ENCODE measurements at places on chromosomes 1 and 21.

- no peak for DNase-seq
Observed at GRCh38 chr1:147626739-147627138, 43.6 kb downstream of the ACP6 start.

DNA sequence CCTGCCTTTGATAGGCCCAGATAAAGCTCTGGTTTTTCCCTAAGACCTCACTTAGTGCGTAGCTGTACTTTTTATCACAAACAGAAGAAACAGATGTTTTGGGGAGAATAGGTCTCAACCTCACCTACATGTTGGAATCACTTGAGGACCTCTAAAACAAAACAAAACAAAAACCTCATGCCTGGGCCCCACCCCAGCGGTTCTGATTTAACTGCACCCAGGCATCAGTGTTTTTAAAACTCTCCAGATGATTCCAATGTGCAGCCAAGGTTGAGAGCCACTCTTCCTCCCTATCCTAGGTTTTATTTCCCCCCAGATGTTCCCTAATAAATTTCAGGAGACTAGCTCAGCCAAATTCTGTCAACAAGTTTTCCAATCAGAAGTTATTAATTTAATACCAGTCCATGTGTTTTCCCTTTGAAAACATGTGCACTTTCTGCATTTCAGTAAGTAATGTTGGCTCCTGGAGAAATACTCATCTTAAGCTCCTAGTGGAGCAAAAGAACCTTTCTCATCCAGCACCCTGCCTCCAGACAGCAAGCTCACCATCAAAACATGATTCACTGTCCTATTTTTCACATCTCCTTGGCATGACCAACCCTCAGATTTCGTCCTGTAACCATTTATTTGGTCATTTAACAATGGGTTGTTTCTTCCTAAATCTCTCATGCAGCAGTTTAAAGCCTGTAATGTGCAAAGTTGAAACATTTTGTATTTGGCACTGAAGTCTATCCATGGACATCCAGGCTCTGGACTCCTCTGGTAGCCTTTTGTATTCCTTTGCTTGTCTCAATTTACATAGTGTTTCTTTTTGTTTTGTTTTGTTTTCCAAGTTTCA lies 27.5 kb downstream of the LRRC8C start:
- no peak for DNase-seq

- DNase-seq = no peak
Observed at GRCh38 chr1:147622731-147623130, 47.6 kb downstream of the ACP6 start.

DNA sequence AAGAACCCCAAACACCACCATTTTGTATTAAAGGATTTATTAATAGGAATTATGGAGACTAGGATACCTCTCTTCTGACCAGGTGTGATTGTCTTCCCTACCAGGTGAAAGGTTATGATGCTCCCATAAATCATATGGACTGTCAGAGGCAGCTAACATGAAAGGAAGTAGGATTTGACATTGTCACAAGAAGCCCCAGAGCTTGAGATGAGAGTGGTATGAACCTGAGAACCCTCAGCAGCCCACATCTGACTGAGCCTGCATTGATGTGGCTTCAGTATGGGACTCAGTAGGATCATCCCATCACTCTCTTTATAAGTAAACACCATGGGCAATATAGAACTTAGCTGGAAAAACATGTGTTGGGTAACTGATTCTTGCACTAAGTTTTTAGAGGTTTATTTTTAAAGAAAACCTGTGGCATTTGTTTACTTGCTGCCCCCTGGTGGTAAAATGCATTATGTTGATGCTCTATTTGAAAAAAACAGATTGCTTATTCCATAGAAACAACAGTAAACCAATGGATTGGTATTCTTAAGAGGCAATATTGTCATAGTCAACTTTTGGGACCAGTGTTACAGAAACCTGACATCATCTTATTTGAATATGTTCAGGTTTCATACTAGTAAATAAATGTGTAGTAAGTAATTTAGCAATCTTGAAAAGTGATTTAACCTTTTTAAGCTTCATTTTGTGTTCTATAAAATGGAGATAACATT lies 16.6 kb upstream of the CACYBP start:
- no peak for DNase-seq

- DNase-seq = no peak
Observed at GRCh38 chr1:212774584-212774983, 17.0 kb downstream of the NSL1 start.

GRCh38 chr1:185291159-185291558 lies 25.9 kb downstream of the IVNS1ABP start:
- no peak for DNase-seq

DNA sequence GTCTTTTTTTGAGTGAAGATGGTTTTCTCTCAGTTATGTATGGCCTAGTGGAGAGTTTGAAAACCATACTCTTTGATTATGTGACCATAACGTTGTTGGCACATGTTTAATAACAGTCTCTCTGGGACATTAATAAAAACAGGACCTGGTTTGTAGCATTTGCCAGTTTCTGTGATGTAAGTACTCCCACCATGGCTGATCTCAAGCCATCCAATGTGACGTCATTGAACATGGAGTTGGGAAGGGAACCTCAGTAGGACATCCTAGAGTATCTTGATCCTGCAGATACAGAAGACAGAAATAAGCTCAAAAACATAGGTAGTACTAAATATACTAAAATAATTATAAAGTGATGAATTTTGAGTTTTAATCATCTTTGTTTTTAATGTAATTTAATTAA lies 107.0 kb downstream of the ACTL8 start:
- no peak for DNase-seq

DNA sequence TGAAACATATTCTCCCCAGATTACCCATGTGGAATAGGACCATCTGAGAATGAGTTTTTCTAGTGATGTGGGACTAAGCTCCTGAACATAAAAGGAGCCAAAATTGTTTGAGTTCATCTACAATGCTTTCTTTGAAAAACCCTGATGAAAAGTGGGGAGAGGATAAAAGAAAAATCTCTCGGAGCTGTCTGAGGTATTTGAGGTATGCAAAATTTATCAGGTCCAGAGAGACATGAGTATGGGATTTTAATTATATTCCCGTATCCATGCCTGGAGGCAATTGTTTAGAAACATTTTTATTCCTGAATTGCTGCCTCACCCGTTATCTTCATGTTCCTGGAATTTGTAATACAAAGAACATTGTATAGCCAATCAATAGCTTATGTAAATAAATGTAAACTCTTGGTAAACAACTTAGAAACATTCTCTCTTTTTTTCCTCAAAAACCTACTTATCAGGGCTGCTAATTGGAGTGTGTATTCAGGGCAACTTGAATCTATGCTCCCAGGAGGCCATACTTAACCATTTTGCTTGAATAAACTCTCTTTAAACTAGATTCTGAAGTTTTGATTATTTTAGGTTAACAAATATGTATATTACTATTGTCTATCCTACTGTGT lies 109.3 kb upstream of the OLFM3 start:
- DNase-seq = no peak

GRCh38 chr1:16982902-16983301 lies 2.5 kb upstream of the MFAP2 start:
- DNase-seq = no peak

- no peak for DNase-seq
Observed at GRCh38 chr1:16050328-16050727, 6.7 kb downstream of the CLCNKB start.

DNA sequence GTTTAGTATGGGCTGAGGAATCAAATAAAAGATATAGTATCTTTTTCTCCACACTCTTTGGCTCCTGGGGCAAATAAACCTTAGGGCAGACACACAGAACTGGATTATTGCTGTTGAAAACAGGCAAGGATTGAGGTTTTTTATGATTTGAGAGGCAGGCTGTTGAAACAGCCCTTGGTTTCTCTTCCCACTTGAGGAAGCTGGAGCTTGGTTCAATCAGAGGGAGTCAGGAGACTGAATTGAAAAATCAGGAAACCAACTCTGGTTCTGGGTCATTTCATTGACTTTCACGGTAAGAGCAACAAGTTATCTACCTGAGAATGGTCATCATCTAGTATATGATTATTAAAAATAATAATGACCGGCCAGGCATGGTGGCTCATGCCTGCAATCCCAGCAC lies 108.4 kb downstream of the CNIH3 start:
- no peak for DNase-seq

DNA sequence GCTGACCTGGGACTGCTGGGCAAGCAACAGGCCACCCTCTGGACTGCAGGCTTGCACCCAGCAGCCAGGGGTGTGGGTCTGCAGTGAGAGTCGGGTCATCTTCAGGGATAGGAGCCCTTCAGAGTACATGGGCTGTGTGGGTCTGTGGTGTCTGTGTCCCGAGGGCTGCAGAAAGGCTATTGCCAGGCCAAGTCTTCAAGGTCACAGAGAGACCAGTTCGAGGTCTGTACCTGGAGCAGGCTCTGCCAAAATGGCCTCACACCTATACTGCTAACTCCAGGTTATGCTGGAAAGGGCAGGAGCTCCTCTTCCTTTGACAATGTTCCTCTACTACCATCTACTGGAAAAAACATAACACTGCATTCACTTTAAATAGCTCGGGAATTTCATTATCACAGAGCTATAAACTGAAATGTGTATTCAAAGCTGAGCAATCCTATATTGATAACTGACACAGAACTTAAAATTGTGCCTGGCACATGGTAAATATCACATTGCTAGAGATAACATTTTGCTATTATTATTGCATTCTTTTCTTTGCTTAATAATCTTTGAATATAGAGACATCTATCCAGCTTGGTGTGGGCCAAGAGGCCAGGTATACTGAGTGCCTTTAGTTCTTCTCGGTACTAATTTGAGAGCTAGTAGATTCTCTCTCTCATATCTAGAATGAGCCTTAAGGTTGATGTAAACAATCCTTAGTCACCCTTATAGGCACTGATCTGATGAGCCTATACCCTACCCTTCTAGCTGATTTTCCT lies 6.9 kb upstream of the DNAH14 start:
- no peak for DNase-seq

- no peak for DNase-seq
Observed at GRCh38 chr1:6260961-6261614, at the start of gene GPR153. TSS of gene GPR153 (minus strand) at chr1:6261098. CDS start at chr1:6254905, 6,193 bp downstream.

- no peak for DNase-seq
Observed at GRCh38 chr1:25958465-25958864, 39.4 kb downstream of the PAFAH2 start.

DNA sequence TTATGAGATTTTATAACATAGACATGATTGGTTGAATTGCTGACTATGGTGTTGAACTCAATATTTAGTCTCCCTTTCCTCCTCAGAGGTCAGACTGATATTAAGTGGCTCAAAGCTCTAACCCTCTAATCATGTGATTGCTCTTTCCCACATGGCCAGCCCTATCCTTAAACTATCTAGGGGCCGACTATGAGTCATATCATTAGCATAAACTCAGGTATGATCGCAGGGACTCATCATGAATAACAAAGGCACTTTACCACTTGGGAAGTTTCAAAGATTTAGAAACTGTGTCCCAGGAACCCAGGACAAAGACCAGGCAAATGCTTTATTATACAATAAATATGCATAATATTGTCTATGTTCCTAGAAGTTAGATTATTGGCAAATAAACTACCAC lies 894.6 kb upstream of the NEGR1 start:
- no peak for DNase-seq

All from stimulated activated CD4-positive, alpha-beta T cell treated with anti-CD3 and anti-CD28 coated beads, Interleukin-1b, Interleukin-23, amount 100 ng/mL, for 1 hour (primary cell).